ENCODE measurements at places on chromosomes 16 and 17.

GRCh38 chr17:21215935-21216334, 2.0 kb upstream of the TMEM11 start:
- DNase-seq, result no peak

DNA sequence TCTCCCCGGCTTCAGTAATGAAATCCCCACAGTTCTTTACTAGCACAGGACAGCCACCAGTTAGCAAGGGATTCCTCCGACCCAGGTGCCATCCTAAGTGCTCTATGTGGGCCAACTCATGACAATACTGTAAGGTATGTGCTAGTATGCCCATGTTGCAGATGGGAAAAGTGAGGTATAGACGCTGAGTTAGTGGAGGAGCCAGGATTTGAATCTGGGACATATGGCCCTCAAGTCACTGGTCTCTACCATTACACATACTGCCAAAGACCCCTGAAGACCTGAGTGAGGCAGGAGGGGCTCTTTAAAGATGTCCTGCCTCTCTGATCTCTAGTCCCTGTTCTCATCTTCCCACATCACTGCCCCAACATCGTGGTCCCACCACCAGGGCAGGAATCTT, 36.2 kb upstream of the MRPS23 start:
- no peak for DNase-seq

- DNase-seq, result no peak
Observed at GRCh38 chr16:69407702-69408323, 16.6 kb upstream of the CYB5B start.

DNA sequence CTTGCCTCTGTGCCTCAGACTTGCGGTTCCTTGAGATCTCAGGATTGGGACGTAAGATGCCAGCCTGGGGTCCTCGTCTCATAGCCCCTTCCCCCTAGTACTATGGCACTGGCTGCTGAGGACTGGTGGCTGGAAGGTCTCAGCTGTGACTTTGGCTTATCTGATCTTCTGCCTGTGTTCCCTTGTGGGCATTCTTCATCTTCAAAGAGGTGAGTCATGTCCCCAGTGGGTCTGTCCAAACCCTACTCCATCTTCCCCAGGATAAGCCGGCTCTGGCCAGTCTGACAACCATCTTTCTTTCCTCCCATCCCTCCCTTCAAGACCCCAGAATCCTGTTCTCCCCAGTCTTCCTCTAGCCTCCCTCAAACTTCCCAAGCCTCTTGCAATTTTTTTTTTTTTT, 3.6 kb downstream of the CD19 start:
- DNase-seq, result no peak

GRCh38 chr17:55451758-55452138, 30.1 kb upstream of the MMD start:
- DNase-seq, result no peak

GRCh38 chr17:63497708-63498483, 21.0 kb downstream of the ACE start:
- no peak for DNase-seq

DNA sequence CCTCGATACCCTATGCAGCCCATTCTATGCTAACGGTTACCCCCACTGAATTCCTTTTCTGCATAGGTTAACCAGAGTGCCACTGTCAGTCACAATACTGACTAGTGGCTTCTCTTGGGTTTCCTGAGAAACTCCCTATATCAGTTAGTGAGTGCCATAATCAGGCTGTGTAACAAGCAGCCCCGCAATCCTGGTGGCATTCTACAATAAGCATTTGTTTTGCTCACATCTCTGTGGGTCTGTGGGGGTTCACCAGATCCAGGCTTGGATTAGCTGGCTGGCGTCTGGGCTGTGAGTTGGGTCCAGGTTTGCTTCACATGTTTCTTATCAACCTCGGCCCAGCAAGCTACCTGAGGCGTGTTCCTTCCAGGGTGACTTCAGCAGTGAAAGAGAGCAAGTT, 42.4 kb downstream of the TMEM235 start:
- no peak for DNase-seq

DNA sequence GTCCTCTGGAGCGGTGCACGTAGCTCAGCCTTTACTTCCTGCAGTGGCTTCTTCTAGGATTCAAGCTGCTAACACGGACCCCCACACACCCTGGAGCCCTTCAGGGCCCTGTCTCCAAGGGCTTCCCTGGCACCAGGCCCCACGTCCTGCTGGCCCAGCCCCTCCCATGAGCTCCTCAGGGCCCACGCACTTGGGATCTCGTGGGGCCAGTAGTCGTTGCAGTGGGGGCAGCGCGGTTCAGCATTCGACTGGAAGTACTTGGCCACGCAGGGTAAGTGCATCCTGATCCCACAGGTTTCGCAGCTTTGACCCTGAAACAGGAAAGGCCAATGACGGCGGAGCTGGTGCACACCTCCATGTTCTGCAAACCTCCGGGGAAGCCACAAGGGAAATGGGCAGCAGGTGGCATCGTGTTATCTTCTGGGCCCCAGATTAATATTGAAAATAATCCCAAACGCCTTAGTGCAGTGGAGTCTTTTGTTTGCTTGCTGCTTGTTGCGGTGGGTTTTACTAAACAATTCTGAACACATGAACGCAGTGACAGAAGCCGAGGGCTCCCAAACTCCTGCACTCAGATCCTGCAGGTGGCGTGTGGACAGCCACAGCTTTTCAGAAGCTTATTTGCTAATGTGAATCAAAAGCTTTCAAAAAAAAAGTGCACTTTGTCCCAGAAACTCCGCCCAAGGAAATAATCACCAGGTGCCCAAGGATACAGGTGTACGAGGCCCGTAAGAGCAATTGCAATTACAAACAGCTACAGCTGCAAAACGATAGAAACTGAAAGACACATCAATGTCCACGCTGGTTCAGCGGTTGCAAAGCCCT, 22.4 kb downstream of the KDM8 start:
- DNase-seq, result no peak

DNA sequence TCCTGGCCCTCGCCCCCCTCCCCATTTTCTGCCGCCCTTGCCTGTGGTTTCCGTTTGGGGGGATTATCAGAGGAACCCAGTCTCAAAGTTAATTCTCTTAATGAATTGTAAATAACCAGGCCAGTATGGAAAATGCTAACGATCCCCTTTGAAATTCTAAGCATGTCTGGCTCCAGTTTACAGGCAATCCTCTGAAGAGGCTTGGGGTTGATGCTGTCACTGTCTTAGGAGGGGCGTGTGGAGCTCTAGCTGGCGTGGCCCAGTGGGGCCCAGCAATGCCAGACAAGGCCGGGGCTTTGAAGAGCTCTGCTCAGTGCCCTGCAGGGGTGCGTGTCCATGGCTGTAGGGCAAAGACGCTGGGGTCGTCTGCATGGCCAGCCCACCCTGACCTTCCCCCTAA, 164.6 kb downstream of the CYLD start:
- no peak for DNase-seq

DNA sequence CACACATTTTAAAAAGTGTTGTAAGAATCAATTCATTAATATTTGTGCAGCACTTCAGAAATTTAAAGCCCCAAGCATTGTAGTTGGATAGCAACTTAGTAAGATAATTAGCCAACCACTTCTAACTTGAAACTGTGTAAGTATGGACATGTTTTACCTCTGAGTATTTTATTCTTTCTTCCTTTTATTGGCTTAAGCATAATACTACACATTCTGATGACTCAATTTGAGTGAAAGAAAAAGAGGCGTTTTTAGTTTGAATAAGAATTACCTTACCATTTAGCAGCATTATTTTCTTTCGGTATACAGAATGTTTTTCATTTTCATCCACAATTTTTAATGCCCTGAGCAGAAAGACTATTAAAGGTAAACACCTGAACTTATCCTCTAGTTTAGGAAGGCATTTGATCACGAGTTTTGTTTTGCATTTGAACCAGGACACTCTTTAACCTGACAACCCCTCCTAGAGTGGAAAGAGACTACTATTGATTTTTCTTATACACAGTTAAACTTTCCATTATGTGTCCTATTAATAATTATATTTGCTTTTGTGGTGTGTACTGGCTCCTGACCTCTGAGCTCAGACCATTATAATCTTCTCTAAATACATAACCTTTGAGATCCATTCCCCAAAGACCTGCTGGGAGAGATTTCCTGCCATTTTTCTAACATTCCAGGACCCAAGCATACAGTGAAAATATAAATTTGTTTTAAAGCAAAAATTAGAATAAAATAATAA, 9.2 kb downstream of the NACA2 start:
- DNase-seq, result no peak

DNA sequence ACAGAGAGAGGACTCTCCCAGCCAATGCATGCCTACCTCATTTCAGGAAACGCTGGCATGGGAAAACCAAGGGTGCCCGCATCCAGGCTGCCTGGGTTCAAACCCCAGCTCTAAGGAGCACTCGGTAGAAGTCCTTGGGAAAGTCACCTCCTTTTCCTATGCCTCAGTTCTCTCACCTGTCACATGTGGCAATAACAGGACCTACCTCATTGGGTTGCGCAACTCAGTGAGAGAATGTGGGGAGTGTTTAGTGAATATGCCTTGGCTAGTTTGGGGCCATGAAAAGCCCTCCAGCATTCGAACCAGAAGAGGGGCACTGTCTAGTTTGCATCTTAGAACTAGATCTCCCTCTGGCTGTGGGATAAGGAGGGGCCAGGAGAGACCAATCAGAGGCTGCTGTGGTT, 9.0 kb upstream of the NXPH3 start:
- no peak for DNase-seq

DNA sequence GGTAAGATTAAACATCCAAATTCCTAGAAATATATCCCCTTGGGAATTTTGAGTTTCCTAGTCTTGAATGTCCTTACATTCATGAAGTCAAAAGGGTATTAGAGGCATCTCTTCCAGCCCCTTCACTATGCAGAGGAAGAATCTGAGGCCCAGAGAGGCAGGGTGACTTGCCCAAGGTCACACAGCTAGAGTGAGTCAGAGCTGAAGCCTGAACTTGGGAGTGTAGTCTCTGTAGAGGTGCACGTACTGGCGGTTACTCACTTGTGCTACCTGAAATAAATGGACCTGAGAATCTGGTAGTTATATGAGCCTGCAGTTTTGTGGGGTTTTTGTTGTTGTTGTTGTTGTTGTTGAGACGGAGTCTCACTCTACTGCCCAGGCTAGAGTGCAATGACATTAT, 164.0 kb downstream of the XYLT1 start:
- no peak for DNase-seq

GRCh38 chr17:2056206-2057174, 1.6 kb downstream of the HIC1 start:
- DNase-seq, result peak; percentile 56

GRCh38 chr17:15945527-15946191, 729 bp downstream of the ADORA2B start:
- peak; percentile 56 for DNase-seq

DNA sequence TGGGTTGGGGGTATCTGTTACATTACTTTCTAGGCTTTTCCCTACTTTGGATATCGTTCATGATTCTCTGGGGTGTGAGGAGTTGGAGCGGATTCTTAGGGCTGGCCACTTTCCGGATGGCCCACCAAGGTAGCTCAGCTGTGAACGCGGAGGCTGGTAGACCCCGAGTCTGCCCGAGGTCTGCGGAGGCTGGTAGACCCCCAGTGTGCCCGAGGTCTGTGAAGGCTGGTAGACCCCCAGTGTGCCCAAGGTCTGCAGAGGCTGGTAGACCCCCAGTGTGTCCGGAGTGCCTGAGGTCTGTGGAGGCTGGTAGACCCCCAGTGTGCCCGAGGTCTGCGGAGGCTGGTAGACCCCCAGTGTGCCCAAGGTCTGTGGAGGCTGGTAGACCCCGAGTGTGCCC, 99.2 kb upstream of the ZNF469 start:
- no peak for DNase-seq

DNA sequence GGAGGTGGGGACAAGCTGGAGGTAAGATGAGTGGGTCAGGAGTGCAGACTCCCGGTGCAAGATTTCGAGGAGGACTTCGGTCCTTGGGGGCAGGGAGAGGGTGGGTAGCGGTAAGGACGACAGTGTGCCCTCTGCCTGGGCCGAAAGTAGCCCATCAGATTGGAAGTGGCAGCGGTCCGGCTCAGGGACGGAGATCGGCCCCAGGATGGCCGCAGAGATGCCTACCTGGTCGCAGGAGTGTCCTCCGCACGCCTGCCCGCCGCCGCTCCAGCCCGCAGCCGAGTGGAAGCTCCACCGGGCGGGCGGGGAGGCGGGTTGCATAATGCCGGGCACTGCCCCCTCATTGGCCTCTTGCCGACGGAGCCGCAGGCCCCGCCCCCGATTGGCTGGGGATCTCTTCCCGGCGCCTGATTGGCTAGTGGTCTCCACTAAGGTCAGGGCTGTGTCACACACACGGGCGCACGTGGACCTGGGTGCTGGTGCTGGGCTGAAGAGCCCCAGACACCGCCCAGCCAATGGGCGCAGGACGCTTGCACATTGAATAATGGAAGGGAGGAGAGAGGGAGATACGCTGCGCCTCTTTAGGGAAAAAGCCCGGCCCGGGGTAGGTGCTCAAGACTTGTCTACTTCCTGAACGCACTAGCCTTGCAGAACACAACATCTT, at the start of gene PER1:
Gene PER1, minus strand, starts transcription at position 293 of the 664 bp plus-strand sequence. CDS start 1,698 bp downstream, outside the sequence.
- peak; percentile 85 for DNase-seq

DNA sequence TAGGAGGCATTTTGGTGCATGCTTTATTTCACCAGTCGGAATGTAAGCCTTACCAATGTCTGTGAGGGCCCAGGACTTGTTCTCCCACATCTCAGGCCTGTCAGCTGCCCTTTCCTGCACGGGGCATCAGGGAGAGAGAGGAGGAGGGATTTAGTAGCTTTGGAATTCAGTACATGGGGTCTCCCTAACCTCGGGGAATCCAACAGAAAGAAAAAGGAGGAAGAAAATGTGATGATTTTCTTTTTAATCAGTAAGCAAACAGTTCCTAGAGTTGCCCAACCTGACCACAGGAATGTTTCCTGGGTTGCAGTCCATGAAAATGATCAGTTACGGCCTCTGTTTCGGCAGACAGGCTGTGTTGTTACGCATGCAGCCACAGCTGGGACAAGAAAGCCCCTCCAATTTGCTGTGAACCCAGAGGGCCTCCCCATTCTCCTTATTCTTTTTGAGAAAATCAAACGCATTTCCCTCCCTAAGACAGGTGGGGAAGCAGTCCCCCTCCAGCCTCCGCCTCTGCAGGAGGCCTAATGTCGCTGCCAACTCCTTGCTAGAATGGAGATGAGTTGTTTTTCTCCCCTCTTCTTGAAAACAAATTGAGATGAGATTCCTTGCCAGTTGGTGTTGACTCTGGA, 53.1 kb upstream of the TANGO6 start:
- no peak for DNase-seq

DNA sequence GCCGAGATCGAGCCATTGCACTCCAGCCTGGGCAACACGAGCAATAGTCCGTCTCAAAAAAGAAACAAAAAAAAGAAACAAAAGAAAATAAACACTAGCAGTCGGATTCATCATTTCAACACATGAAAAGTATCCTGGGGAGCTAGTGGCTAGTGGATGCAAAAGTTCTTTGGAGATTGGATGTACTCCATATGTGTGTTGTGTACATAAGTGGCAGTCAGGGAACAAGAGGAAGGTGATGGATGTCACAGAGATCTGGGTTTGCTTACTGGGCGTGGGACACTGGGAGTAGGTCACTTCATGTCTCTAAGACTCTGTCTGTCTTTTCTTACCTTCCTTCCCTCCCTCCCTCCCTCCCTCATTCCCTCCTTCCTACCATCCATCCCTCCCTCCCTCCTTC, 35.4 kb downstream of the MRC2 start:
- DNase-seq, result no peak

- no peak for DNase-seq
Observed at GRCh38 chr17:62963296-62963695, 2.7 kb upstream of the TANC2 start.

Measured in stimulated activated CD4-positive, alpha-beta T cell treated with anti-CD3 and anti-CD28 coated beads, Interleukin-4, amount 100 ng/mL, for 1 hour (primary cell).